ENCODE measurements at places on chromosomes 11 and 22.

- no peak for DNase-seq
Observed at GRCh38 chr11:90204832-90205646, 17.8 kb downstream of the CHORDC1 start.

GRCh38 chr11:94338651-94339050 is 34.3 kb downstream of the IZUMO1R start:
- no peak for DNase-seq

DNA sequence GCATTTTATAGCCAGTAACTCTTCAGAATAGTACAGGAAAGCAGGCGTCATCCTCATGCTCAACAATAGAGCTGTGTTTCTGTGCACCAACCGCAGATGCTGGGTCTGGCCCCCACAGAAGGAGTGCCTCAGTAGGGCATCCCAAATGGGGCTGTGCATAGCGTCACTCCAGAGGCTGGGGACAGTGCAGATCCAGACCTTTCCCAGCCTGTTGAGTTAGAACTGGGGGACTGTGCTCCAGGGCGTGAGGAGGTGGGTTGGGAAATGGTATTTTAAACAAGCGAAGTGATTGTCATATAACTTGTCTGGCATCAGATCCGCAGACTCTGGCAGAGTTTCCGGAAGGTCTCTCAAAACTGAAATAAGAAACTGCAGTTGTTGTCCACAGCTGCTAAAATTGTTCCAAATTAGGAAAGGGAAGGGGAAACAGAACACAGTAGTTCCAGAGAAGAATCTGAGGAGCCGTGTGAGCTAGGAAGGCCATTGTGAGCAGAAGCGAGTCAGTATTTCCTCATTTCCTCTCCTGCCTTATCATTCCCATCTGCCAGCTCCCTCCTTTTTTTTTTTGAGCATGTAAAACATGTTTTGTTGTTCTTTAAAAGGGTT is 52.2 kb downstream of the JAM3 start:
- no peak for DNase-seq

- no peak for DNase-seq
Observed at GRCh38 chr11:43427971-43428370, 69.3 kb downstream of the TTC17 start.

GRCh38 chr11:11028017-11028692 is 170.3 kb upstream of the ZBED5 start:
- peak; percentile 31 for DNase-seq

DNA sequence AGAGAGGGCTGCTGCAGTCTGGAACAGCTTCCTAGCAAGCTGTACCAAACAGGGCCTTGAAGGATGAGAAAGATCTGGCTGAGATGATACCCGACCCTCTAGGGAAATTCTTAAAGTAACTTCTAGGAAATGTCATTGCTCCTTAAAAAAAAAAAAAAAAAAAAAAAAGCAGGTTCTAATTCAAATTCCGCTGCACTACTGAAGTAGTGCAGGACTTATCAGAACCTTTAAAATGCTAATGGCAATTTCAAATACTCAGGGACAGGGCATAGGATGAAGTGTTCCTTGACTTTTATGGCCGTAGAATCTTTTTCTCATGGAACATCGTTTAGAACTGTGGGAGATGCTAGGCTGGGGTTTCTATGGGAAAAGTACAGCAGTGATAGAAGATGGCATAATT is 13.1 kb downstream of the MIAT start:
- DNase-seq, result no peak

DNA sequence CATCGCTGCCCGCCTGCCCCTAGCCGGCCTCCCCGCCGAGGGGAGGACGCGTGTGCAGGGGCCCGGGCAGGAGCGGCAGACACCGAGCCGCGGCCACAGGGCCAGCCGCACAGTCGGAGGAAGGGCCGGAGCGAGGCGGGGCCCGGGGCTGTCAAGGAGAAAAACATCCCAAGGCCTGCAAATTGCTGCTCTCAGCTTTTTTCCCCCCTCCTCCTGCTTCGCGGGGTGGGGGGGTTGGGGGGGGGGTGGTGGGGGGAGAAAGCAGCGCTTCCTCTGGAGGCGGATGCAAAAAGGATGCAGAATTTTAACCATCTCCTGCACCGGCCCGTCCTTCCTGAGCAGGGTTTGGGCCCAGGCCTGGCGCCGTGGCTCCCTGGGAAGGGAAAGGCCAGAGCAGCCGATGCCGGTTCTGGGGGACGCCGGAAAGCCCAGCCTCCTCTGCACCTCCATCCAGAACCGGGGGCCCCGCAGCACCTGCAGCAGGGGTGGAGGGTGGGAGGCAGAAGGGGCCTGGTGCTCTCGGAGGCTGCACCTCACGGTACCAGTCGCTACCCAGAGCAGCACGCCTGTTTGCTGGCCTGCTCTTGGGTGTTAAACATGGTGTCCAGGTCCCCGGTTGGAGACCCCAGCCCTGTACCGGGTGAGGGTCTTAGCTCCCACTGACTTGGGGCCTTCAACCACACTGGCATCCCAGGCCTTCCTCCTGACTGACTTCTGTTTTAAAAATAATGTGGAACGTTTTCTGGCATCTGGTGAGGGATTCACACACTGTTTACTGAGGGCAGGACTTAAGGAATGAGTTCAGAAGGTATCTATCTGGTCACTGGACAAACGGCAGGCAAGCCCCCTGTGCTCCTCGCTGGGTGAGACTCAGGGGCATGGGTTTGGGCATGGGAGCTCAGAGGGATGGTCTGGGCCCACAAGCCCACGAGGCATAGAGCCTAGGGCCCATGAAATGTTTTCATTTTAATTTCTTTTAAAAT is 77.4 kb upstream of the WNT7B start:
- peak; percentile 37 for DNase-seq

- DNase-seq, result no peak
Observed at GRCh38 chr11:65532388-65533064, 7.6 kb downstream of the SCYL1 start.

DNA sequence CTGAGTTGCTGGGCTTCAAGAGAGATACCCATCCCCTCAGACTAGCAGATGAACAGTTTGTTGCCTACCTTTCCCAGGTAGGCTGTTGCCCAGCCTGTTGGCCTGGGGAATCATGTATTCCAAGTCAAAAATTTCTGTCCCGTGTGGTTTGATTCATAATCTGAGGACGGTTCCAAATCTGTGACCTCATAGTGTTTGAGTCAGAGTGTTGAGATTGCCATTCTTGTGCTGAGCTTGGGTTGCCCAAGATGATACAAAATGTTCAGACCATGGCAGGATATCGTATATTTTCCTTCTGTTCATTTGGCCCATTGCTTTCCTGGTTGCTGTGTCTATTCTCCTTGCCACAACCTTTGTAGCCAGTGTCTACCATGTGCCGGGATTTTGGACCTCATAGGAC is 64.3 kb downstream of the CYB5R2 start:
- DNase-seq, result no peak

GRCh38 chr11:128551611-128552335 is 35.6 kb downstream of the ETS1 start:
- no peak for DNase-seq

GRCh38 chr11:119029340-119030028 is 1.2 kb downstream of the SLC37A4 start:
- DNase-seq, result no peak

DNA sequence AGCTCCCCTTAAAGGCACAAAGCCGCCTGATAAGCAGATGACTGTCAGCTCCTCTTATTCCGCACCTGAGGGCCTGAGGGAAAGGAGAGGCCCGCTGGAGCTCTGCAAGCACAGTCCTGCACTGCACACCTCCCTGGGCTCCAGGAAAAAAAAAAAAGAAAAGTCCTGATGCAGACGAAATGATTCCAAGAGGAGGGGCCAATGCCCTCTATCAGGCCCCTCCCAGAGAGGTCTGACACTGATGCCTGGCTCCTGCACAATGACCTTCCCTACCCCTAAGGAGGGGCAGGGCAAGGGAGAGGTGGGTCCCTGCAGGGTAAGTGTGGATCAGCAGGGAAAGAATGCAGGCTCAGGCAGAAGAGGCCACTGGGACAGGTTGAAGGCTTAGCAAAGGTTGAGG is 572.7 kb downstream of the SOX6 start:
- DNase-seq, result no peak

GRCh38 chr11:12150831-12151382 is 40.5 kb downstream of the MICAL2 start:
- no peak for DNase-seq

- DNase-seq, result no peak
Observed at GRCh38 chr22:40951795-40952605, 822 bp downstream of the RBX1 start.

DNA sequence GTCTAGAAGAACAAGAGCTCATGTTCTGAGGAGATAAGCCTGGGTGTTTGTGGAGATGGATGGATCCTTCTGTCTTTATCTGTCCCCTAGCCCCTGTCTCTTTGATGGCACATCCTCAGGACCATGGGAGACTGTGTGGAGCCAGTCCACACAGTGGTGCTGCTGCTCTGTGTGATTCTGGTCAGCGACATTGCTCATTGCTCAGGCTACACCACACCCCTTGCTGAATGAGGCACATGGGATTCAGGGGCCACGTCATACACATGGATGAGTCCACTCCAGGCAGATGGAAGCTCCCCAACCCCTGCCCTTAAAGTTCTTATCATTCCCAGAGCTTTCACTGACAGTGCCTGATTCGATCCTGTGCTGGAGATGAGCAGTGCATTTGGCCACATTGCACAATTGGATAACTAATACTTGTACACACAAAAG is 222.2 kb downstream of the NAV2 start:
- DNase-seq, result no peak

GRCh38 chr11:117410861-117411710 is 83.4 kb downstream of the CEP164 start:
- no peak for DNase-seq

- DNase-seq, result peak; percentile 57
Observed at GRCh38 chr11:36411202-36411640, 98.9 kb downstream of the TRAF6 start.

GRCh38 chr11:15641271-15642045 is 526.7 kb downstream of the INSC start:
- DNase-seq, result no peak

DNA sequence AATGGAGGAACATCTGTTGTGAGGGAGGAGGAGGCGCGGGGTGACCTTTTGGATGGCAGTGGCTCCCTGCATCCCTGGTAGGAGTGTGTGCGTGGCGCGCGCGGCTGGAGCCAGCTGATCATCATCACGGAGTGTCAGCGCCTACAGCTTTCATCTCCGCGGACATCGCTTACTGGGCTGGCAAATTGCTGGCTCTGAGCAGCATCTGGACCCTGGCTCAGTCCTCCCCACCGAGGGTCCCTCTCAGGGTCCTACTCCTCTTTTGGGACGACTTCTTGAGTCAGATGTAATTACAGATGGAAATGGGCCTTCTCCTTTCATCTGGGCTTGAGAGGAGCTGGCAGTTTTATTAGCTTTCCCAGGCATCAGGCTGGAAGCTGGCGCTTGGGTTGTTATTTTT is 85.3 kb downstream of the CACNA1I start:
- no peak for DNase-seq

GRCh38 chr11:3866206-3866605 is 10.7 kb downstream of the STIM1 start:
- DNase-seq, result no peak

- no peak for DNase-seq
Observed at GRCh38 chr11:15818132-15818842, 538.1 kb downstream of the SOX6 start.

GRCh38 chr11:78310500-78310909 is 107.1 kb downstream of the GAB2 start:
- peak; percentile 41 for DNase-seq

DNA sequence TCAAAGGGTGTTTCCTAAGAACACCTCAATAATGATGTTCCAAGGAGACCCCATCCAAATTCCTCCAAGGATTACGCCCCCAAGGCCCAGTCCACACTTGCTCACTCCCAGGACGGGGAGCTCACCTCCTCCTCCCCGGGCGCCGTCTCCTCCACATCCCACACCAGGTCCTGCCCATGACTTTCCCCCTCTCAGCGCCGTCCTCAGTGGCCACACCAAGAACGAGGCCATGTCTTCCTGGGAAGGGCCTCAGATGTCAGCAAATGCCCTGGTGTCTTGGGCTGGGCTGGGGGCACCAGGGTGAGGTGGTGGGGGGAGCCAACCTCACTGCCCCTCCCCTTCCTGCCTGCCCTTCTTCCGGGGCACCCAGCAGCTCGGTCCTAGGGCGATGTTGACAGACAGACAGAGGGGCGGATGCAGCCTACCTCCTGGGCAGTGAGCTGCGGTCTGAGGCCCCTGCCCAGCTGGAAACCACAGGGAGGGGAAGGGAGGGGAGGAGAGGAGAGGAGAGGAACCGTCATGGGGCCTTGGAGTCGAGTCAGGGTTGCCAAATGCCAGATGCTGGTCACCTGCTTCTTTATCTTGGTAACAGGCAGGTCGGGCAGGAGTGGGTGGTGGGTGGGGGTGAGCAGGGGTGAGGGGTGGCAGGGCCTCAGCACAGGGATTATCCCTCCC is at the start of the genes C11orf21 and TSPAN32:
Gene C11orf21, minus strand, starts transcription at position 288 of the 675 bp plus-strand sequence. Its CDS starts 110 bp downstream, at position 178.
Gene TSPAN32, plus strand, starts transcription at position 383 of the 675 bp plus-strand sequence. Its CDS starts 137 bp downstream, at position 520.
- peak; percentile 58 for DNase-seq

DNA sequence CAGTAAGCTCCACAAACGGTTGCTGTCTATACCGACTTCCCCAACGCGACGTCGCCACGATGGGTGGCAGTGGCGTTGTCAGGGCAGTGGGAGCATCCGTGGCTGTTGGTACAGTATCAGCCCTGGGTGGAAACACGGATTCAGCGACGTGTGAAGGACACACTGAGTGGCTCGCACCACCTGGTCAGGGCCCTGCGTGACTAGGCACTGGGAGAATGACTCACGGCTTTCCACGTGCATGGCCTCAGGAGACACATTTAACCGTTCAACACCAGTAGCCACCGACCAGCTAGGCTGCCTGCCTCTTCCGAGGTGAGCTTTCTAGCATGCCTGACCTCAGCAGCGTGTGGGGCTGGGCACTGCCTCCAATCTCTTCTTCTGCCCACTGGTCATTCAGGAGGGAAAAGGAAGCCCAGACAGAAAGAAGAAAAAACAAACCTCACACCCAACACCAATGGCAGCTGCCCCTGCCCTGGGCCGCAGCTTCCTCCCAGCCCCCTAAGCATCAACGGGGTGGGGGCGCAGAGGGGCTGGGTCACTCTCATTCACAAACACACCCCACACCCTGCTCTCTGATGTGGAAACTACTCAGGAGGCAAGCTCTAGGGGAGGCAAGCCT is 59.0 kb downstream of the MYH9 start:
- DNase-seq, result peak; percentile 80

DNA sequence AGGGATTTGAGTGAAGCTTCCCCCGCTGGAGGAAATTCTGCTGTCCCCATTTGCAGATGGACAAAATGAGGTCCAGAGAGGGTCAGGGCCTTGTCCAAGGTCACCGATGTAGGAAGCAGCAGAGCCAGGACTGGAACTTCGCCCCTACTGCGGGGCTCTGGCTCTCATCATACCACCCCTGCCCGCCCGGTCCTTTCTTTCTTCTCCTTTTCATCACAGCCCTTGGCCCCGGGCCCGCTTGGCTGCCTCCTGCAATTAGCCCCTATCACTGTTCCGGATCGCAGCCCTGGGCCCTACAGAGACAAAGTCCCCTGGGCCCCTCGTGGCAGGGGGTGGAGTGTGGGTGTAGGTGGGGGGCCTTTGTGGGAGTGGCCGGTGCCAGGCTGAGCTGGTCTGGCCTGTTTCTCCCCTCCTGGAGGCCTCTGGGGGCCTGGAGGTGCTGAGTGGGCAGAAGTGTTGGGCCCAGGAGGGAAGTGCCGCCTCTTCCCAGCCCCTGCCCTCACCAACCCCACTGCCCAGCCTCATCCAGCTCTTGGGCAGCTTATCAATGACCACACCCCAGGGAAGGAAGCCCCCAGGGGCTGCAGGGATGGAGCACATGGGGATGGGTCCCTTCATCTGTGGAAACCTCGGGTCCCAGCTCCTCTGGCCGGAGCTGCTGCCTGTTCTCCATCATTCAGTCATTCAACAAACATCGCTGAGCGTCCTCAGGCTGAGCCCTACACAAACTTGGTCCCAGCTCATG is 3.4 kb downstream of the EMID1 start:
- peak; percentile 30 for DNase-seq
